Activated T-cell treated with anti-CD3 and anti-CD28 coated beads for 24 hours (primary cell): ENCODE measurements at places on chromosomes 6 and 20.

GRCh38 chr6:99425647-99426450, 741 bp upstream of the PNISR start:
- DNase-seq: peak; percentile 60

DNA sequence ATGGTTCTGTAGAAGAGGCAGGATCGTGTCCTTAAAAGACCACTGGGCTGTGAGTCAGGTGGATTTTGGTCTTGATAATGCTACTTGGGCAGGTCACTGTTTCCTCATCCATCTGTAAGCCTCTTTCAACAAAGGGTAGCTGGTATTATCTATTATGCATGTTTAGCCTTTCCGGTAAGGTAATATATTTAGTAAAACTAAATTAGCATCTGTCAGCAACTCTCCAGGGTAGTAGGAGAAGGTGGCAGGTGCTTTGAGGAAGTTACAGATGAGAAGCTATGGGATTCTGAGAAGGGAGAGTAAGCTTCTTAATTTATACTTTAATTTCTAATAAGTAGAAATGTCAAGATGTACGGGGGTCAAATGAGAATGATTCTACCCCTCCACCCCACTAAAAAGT, 86.9 kb upstream of the TGM3 start:
- no peak for DNase-seq

GRCh38 chr6:15550546-15551123, 112.2 kb downstream of the DTNBP1 start:
- no peak for DNase-seq

DNA sequence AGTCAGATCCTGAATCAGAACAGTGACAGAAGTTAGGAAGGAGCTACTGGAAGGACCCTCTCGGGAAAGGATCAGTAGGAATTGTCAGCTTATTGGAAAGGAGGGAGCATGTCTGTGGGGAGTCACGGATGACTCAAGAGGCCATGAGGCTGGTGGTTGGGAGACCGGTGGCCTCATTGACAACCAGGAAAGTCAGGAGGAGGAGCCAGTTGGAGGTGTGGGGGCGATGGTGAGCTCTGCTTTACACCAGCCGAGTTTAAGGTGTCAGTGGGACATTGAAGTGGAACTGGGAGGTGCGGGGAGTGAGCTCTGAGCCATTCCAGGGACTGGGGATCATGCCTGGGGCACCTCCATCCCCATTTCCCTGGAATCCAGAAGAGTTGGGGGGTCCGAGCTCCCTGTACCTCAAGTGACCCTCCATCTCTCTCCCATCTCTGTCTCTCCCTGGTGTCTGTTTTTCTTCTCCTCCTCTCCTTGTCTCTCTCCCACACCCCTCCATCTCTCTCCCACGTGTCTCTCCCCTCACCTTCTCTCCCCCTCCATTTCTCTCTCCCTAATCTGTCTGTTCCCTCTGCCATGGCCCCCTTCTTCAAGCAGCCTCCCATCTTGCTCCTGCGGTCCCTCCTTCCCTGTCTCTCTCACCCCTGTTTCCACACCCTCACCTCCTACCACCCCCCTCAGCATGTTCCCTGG, 14.3 kb upstream of the ZBTB9 start:
- DNase-seq: no peak

GRCh38 chr6:29861521-29862255, 34.1 kb downstream of the HLA-G start:
- DNase-seq: no peak

DNA sequence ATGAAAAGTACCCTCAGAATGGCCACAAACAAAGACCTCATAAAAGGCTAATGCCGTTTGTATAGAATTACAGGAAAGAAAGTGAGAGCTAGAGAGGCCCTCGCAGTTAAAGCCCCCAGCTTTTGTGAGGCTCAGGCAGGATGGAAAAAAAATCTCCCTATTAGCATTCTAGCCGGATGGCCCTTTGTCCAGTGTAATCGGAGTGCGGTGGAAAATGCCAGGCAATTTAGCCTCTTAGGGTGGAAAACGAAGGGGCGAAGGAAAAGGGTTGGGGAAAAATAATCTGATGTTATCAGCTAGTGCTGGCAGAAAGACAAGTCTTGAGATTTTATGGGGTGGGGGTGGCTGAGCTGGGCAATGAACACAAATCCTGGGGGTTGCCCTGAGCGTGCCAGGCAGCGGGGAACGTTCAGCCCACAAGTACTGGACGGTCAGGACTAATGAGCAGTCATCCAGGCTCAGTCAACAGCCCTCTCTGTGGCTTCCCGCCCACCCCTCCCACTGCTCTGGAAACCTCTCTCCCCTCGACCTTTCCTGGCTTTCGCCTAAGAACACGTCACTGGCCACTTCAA, 92.4 kb downstream of the PSMG4 start:
- no peak for DNase-seq

GRCh38 chr20:63702751-63703470, 4.9 kb downstream of the ARFRP1 start:
- DNase-seq: no peak

DNA sequence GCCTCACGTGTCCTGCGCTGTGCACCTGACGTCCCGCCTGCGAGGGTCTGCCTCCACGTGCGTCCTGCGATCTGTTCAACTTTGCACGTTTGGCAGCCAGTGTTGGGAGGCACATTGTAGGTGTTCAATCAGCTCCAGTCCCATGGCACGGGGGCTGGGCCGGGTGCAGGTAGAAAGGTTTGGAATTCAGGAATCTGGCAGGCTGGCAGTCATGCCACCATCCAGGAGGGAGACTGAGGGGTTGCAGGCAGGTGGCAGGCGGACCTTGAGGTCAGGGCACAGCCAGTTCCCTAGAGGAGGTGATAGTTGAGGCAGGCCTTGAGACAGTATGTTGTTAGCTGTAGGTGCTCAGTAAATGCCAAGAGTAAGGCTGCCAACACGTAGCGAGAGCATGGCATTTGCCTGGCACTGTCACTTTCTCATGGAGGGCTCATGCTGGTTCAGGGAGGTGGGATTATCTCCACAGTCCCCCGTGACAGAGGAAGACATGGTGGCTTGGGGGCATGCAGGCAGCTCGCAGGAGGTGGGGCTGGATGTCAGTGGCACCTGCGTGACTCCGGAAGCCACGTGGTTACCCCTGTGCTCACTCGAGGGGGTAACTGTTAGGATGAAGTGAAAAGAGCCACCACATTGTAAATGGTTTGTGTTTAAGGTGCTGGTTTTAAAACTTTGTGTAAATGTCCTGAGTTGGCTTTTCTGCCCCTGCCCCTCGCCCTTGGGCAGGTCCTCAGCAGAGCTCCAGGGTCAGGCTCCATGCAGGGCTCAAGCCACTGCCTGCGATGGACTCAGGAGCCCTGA, 111.8 kb upstream of the FRMD1 start:
- DNase-seq: no peak

DNA sequence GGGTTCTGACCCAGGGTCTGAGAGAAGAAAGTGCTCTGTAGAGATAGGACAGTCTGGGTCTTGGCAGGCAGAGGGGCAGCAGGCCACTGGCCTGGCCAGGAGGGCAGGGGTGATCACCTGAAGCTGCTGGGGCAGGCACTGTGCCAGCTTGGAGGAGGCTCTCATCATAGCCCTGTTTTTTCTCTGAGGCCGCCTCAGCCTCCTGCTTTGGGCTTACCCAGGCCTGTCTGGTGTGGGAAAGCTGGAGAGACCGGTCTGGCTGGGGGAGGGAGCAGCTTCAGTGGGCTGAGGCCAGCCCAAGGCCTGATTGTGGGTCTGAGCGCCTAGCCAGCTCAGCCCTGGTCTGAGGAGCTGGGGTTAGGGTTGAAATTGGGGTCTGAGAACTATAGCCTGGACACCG, 3.9 kb downstream of the LPIN3 start:
- DNase-seq: no peak

GRCh38 chr6:167733740-167734661, 92.7 kb upstream of the AFDN start:
- DNase-seq: no peak

GRCh38 chr20:62739067-62739466, 30.4 kb downstream of the NTSR1 start:
- DNase-seq: no peak

GRCh38 chr6:55980627-55981211, 105.3 kb upstream of the BMP5 start:
- no peak for DNase-seq

- no peak for DNase-seq
Observed at GRCh38 chr6:66508433-66508832, 801.4 kb upstream of the EYS start.

- no peak for DNase-seq
Observed at GRCh38 chr6:79719248-79719960, 88.3 kb downstream of the SH3BGRL2 start.
